ENCODE measurements at places on chromosomes 7 and 10.

DNA sequence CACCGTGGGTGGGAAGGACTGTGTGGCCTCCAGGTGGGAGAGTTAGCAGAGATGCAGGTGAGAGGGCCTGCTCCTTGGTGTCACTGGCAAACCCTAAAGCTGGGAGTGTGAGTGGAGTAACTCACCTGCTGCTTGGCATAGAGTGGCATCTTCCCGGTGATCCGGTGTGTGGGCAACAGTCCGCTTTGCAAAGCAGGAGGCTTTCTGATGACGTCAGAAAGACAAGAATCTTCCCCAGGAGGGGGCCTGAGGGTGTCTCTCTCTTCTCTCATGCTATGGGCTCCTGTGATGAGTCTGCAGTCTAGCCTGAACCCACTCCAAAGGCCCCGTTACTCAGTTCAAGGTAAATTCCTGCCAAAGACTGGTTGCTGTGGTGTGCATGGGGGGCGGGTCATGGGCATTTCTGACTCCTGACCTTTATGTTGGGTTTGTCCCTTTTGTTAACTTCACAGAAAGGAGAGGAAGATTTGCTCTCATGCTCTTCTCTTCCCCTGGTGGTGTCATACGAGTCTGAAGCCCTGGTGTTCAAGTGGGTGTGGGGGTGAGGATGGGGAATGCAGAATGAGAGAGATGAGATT, 187.9 kb downstream of the GATA3 start:
- no peak for DNase-seq

- DNase-seq = no peak
Observed at GRCh38 chr10:63522277-63522687, 1.1 kb downstream of the REEP3 start.

- peak; percentile 64 for DNase-seq
Observed at GRCh38 chr10:125161707-125162119, 1.4 kb upstream of the CTBP2 start.

- DNase-seq = no peak
Observed at GRCh38 chr7:117134889-117135552, 181.7 kb downstream of the ST7 start.
